ENCODE measurements at places on chromosomes 5 and 9.

DNA sequence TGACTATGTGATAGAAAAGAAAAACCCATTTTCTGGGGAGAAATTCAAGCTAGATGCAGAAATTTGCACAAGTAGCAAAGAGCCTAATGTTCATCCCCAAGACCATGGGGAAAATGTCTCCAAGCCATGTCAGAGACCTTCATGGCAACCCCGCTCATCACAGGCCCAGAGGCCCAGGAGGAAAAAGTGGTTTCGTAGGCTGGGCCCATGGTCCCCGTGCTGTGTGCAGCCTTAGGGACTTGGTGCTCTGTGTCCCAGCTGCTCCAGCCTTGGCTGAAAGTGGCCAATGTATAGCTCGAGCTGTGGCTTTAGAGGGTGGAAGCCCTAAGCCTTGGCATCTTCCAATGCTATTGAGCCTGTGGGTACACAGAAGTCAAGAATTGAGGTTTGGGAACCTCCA, 711.2 kb upstream of the ZNF608 start:
- no peak for DNase-seq

DNA sequence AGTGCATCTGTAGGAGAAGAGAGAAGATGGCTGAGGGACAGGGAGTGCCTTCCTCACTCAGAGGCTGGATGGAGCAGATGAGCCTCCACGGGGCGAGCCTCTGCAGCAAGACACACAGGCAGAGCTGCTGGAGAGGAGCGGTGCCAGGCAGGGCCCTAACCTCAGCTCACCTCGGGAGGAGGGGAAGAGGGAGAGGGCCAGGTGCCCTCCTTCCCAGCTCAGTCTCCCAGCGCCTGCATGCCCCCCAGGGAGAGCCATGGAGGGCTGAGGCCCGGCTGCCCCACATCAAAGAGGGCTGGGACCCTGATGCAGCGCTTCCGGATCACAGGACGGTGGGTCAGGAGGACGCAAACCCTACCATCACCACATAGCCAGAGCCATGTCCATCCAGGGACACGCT, 13.6 kb upstream of the SPATA31E1 start:
- DNase-seq: no peak

DNA sequence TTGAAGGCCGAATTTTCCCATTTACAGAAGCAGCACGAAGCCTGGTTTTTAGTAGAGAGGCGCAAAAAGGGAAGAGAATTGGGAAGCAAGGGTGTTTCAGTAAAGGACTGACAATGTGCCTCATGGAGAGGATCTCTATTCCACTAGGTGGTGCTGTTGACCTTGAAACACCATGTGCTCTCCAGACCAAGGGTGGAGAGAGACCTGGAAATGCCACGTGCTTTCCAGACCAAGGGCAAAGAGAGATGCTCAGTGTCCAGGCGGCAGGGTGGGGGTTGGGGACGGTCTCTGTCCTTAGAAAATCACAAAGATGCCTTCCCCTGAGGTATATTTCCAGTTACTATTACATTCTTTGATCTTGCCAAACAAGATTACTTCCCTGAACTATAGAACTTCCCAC, 425.3 kb downstream of the CSNK1G3 start:
- DNase-seq: no peak

- no peak for DNase-seq
These were observed 24.4 kb downstream of the BHMT start for GRCh38 chr5:79135790-79136553.

DNA sequence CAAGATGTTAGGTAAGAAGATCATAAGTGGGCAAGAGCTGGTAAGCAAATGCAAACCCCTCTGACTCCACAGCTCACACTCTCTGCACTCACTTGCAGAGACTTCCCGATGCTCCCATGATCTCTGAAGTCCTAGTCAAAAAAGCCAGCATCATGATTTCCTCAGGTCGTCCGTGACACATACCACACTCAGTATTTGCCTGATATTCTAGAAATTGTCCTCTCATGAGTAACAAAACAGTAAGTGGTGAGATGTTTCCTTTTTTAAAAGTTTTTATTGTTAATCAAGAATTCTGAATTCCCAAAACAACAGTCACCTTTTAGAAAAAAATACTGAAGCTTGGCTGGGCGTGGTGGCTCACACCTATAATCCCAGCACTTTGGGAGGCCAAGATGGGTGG, 194.6 kb downstream of the DENND1A start:
- no peak for DNase-seq

GRCh38 chr5:9533096-9533495, 12.8 kb downstream of the SEMA5A start:
- DNase-seq: no peak

DNA sequence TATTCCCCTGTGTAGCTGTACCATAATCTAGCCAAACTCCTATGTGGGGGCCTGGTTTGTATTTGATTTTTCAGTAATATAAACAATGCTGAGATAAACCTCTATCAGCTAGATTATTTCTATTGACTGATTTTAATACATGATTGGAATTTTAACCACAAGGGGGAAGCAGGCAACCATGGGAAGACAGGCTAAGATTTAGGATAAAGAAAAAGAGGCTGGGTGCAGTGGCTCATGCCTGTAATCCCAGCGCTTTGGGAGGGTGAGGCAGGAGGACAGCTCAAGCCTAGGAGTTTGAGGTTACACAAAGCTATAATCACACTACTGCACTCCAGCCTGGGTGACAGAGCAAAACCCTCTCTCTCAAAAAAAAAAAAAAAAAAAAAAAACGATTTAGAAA, 18.1 kb upstream of the GPX3 start:
- DNase-seq: no peak

DNA sequence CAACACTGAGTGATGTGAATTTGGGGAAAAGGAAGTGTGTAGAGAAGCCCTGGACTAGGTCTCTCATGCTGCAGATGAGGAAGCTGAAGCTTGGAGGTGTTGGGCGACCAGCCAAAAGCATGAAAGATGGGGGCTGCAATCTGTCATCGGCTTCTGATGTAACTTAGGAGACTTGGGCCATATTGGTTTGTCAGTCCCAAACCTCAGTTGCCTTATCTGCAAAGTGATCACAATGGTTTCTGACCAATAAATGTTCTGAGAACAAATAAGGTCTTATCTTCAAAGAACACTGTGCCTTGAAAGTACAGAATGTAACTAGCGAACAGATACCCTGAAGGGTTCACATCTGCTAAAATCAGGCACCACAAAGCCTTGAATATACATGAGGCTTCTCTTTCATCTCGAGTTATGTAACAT, 198.4 kb upstream of the NR3C1 start:
- no peak for DNase-seq

- DNase-seq: no peak
These were observed 8.4 kb downstream of the SLC1A3 start for GRCh38 chr5:36614657-36615308.

GRCh38 chr9:30851600-30851999, 1532.8 kb upstream of the ACO1 start:
- DNase-seq: no peak

GRCh38 chr9:121328876-121329681, 41.0 kb downstream of the STOM start:
- no peak for DNase-seq

- no peak for DNase-seq
These were observed 86.9 kb upstream of the GDNF start for GRCh38 chr5:37926732-37927131.

GRCh38 chr9:76004526-76004925, 114.1 kb downstream of the PCSK5 start:
- DNase-seq: no peak

DNA sequence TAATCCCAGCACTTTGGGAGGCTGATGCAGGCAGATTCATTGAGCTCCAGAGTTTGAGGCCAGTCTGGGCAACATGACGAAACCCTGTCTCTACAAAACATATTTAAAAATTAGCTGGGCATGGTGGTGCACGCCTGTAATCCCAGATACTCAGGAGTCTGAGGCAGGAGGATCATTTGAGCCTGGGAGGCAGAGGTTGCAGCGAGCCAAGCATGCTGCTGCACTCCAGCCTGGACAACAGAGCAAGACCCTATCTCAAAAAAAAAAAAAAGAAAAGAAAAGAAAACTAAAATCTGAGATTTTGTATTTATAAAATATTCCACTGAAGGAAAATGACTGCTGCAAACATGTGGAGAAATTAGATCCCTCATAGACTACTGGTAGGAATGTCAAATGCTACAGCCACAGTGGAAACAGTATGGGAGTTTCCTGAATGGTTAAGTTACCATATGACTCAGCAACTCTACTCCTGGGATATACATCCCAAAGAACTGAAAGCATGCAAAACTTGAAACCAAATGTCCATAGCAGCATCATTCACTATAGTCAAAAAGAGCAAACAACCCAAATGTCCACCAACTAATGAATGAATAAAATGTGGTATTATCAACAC, 106.1 kb downstream of the UBAP2 start:
- DNase-seq: no peak

DNA sequence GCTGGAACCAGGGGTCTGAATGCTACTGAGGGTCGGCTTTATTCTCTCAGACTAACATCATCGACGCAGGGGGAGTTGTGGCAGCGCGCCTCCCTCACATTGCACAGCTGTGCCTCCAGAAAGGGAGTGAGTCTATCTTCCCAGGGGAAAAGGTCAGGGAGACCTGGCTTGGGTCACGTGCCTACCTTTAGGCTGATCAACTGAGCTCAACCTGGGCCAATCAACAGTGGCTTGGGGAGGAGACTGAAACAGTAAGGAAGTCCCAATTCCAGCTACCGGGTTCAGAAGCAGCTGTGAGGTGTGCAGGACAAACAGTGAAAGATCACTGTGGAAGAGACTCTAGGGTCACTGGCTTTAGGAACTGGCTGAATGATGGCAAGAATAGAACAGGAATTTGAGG, 14.3 kb downstream of the SNX30 start:
- no peak for DNase-seq

- DNase-seq: no peak
These were observed 13.3 kb upstream of the BTNL3 start for GRCh38 chr5:180975338-180975737.

DNA sequence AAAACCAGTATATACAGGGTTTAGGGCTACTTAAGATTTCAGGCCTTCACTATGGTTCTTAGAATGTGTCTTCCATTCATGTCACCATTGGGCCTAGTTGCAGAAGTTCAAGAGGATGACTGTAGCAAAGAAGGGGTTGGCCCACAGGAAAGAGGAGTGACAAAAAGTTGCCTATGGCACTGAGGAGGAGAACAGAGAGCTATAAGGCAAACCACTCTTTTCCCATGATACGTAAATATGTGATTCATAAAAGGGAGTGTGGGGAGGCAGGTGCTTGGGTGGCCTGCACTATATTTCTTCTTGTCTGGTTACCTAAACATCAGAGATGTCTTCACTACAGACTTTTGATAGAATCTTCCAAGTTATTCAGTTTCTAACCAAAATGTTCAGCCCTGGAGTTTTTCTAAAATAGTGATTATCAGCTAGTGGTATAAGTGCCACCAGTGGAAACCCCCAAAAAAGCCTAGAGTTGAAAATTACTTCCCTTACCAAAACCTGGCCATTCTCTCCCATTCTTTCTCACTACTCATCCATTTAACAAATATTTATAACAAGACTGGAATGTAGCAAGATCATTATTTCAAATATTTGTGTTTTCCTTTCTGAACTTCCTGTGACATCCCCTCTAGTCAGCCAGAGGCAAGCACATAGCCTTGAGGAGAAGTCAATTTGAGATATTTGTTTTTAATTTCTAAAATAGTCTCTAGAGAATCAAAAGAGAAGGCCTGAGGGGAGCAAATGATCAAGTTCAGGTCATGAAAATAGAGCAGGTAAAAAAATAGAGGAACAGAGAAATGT, 367.4 kb downstream of the EFNA5 start:
- DNase-seq: no peak

DNA sequence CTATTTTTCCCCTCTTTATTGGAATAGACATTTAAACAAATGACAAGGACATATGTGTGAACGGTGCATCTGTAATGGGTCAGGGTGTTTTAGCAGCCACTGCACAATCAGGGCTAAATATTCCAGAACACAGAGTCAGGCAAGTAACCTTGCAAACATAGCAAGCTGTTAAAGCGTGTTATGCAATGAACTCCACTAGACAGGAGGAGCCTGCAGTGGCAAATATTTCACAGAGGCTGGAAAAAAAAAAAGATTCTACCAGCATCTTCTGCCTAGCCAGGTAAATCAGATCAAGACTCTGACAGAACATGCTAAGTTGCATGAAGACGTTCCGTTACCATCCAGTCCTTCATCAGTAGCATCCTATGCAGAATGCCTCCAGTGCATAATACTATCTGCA, 171.8 kb downstream of the SEMA5A start:
- DNase-seq: no peak

GRCh38 chr5:139638736-139639618, 9.2 kb upstream of the CXXC5 start:
- DNase-seq: no peak

- DNase-seq: no peak
These were observed 548.9 kb downstream of the BNC2 start for GRCh38 chr9:16321461-16322119.

DNA sequence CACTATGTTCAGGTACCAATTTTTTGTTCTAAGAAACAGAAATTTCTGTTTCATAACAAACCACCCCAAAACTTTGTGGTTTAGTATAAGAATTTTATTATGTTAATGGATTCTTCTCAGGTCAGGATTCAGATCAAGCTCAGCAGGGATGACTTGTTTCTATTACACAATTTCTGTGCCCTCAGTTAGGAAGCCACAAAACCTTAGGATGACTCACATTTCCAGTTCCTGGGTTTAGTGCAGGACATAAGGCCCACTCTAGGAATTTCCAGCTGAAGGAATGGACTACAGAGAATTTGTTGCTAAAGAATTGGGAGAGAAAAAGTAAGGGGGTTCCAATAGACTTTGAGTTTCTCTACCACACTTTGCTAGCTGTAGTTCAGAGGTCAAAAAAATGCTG, 629.3 kb downstream of the ANXA1 start:
- no peak for DNase-seq

DNA sequence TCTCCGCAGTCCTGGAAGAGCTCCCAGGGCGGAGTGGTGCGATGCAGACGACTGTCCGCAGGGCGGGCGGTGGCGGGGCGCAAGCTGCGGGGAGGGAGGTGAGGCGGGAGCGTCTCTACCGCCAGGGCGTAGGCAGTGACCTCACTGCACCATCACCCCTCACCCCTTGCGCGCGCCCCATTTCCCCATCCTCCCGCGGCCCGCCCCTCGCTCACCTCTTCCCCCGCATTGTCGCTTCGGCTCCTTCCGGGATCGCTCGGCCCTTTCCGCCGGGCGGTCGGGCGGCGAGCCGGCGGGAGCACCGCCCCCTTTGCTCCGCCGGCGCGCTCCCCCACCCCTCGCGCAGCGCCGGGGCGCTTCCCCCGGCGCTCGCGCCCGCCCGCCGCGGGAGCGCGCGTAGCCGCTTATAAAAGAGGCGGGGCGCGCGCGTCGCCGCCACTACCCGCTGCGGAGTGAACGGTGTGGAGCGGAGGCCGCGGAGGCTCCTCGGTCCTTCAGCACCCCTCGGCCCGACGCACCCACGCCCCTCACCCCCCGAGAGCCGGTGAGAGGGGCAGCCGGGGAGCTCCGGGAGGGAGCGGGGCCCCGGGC, at the start of gene SPTAN1:
Gene SPTAN1, plus strand, starts transcription at position 435 of the 591 bp plus-strand sequence. CDS start 14,154 bp downstream, outside the sequence.
- peak; percentile 73 for DNase-seq

DNA sequence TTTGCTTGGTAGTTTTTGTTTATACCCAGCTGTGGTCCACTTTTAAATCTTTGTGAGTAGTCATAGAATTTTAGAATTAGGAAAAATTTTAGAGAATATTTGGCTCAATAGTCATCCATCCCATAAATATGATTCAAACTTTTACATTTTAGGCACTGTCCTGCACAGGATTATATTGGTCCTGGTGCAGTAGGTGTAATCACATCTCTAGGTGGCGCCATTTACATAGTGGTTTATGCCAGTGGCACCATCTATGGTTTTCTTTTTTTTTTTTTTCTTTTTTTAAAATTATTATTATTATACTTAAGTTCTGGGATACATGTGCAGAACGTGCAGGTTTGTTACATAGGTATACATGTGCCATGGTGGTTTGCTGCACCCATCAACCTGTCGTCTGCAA, 260.7 kb upstream of the KCNN2 start:
- DNase-seq: no peak
